GM13977 (cell line): ENCODE measurements at places on chromosomes 7 and 10.
A peak's percentile ranks its signal among the peaks of the same experiment; 100 is the strongest.

- DNase-seq: no peak
Measured at GRCh38 chr7:29424295-29424983, 139.2 kb upstream of the PRR15 start.

DNA sequence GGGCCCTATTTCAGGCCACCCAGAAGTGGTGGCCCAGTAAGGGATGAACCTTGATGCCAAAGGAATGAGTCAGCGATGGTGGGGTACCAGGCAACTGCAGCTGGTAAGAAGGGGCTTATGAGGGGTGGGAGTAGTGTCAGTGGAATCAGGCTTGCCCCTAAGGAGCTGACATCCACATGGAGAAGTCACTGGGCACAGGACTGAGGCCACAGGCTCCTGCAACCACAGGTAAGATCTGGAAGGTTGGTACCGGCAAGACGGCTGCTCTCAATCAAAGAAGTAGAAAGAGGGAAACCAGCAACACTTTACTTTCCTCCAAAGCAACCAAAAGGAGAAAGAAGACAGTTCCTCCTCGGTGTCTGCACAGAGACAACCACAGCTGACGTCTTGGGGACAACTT is 2.5 kb downstream of the GCK start:
- no peak for DNase-seq

- no peak for DNase-seq
Measured at GRCh38 chr7:81956520-81956919, 186.7 kb upstream of the HGF start.

GRCh38 chr10:124262234-124262865 is 156.4 kb downstream of the OAT start:
- no peak for DNase-seq

DNA sequence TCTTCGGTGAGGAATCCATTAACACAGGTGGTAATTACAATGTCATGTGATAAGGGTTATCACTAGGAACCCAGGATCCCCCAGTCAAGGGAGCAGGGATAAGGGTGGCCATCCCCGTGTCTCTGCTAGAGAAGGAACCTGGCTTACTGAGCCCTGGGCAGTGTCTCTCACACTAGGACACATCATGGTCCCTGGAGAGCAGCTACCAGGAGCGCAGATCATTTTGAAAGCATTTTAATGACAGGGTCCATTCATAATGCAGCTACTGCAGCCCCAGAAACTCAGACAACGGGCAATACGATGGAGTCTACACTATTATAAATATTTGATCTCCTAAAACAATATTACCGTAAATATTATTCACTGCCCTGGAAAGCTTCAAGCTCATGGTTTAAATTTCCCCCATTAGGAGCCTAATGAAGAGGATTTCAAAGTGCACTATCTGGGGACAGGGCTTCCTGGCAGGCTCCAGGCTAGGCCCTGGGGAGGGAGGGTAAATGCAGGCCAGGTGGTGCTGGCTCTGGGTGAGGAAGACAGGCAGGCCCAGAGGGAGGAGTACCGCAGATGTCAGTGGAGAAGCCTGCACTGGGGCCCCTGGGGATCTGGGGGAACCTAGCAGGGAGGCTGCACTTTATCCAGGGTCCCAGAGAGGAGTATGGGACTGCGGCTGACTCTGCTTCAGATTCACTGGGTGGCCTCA is 52.6 kb upstream of the LOXL4 start:
- no peak for DNase-seq

- DNase-seq: no peak
Measured at GRCh38 chr7:136870866-136871487, 2.5 kb downstream of the CHRM2 start.

GRCh38 chr7:102874966-102875365 is 37.8 kb upstream of the LRRC17 start:
- no peak for DNase-seq

- DNase-seq: no peak
Measured at GRCh38 chr7:150963707-150964559, 14.2 kb downstream of the KCNH2 start.

DNA sequence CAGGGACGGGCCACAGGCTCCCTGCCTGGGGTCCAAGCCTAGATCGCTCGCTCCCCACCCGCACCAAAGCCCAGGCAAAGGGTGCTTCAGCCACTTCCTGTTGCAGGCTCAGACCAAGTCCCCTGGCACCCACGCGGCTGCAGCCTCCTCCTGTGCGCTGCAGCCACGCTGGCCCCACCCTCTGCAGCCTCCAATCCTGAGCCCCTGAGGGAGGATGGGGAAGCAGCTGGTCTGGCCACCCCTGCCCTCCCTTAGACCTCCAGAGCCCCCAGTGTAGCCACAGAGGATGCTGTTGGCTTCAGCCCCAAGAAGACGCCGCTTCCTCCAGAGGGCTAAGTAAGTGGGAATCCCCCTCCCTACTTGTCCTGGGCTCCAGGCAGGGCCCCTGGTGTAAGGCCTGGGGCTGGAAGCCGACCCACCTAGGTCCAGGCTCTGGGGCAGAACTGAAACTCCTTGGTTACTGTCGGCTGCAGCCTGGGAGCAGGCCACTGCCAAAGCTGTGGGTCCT is 9.4 kb downstream of the LIMK1 start:
- DNase-seq: peak; percentile 85

DNA sequence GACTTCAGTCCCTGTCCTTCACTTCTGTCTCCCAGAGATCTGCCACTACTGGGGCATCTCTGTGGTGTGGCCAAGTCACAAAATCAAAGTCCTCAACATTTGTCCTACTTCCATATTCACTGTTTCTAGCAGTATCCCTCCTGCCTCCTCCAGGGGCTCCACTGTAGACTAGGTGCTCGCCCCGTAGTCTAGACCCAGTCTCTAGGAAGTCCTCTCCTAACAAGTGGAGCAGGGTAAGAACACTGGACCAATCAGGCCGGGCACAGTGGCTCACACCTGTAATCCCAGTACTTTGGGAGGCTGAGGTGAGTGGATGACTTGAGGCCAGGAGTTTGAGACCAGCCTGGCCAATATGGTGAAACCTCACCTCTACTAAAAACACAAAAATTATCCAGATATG is 57.4 kb downstream of the SKIDA1 start:
- no peak for DNase-seq

DNA sequence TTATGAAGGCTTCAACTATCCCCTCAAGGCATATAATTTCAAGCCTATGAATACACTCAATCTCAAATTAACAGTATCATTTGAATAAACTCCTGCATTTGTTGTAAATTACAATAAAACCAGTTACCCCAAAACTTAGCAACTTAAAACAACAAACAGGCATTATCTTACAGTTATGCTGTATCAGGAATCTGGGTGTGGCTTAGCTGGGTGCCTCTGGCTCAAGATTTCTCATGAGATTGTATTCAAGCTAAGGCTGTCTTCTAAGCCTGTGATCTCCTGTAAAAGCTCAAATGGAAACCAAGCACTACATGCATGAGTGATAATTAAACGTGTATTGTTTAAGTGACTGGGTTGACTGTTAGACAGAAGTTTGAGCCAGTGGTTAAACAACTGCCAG is 341.0 kb upstream of the PHF14 start:
- DNase-seq: no peak

DNA sequence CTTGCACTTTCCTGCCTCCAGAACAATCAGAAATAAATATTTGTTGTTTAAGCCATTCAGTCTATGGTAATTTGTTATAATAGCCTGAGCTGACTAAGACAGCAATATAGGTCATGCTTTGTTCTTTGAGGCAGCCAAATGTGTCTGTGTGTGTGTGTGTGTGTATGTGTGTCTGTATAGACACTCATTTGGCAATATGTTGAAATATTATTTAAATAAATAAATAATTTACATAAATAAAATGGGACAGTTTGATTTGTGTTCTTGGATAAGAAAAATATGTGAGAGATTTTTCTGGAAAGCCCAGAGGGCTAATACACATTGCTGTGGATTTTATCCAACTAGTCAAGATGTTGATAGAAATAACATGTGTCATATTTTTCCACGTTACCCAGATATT is 140.2 kb downstream of the PTN start:
- DNase-seq: no peak

DNA sequence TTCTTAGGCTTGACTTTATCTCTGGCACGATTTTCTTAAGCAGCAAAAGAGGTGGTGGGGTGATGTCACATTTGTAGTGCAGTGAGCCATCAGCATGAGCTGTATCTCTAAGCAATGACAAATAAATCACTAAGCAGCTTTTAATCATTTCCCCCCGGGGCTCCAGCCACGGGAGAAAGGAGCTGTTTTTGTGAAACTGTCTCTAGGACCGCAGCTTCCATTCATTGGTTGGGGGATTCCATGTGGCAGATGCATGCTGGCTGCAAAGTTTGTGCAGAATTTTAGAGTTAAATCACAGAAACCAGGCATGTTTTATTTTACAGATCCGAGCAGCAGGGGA is 464 bp downstream of the KIAA1217 start:
- peak; percentile 54 for DNase-seq

GRCh38 chr10:129171812-129172211 is 295.2 kb upstream of the MGMT start:
- DNase-seq: no peak

- DNase-seq: no peak
Measured at GRCh38 chr10:76357726-76358415, 926.4 kb downstream of the LRMDA start.

GRCh38 chr10:16950656-16951601 is 133.7 kb upstream of the RSU1 start:
- DNase-seq: no peak

DNA sequence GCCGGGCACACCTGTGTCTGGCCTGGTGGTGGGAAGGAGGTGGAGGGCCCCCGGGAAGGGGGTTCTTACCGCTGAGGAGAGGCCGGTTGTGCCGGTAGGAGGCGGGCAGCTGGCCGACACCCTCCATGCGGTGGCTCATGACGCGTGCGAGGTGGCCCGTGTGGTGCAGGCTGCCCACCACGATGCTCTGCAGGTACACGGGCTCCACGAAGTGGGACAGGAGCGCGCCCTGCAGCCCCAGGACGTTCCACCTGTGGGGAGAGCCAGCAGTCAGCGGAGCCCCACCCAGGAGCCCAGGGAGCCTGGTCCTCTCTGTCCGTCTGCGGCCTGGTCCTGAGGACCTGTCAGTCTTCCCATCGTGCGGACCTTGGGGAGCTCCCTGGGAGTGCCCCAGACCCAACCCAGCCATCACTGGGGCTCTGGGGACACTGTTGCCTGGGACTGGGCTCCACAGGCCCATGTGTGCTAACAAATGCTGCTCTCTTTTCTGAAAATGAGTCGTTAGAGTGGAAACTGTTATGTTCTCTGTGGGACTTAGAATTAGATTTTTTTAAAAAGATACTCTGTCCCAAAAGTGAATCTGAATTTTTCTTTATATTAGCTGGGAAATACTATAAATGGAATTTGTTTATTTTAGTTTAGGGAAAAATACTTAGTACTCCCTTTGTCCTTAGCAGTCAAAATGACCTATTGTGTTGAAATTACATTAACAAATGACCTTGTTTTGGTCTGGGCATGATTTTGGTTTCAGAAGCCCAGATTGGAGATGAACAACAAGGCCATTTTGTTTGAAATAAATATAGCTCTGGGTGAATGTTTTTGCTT is 143.9 kb downstream of the WDR37 start:
- DNase-seq: no peak

DNA sequence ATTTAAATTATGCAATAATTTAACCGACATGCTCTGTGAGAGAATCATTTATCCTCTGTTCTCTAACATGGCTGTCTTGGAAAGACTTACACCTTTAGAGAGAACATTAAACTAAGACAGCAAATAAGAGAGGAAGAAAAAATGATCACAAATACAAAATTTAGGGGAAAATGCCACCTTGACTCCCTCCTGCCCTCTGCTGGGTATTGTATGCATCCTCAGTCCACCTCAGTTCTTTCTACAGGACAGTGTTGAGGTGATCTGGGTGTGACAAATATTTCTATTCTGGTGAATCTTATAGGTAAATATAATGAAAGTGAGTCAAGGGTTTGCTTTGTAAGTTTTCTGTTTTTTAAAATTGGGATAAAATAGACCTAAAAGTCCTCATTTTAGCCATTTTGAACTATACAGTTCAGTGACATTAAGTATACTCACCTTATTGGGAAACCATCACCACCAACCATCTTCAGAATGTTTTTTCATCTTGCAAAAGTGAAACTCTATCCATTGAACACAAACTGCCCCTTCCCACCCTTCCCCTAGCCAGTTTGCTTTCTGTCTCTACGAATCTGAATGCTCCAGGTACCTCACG is 61.5 kb upstream of the ELMO1 start:
- DNase-seq: peak; percentile 34

- DNase-seq: no peak
Measured at GRCh38 chr10:5758927-5759326, 54.3 kb downstream of the GDI2 start.

- peak; percentile 14 for DNase-seq
Measured at GRCh38 chr10:23525406-23525805, 86.5 kb downstream of the OTUD1 start.

DNA sequence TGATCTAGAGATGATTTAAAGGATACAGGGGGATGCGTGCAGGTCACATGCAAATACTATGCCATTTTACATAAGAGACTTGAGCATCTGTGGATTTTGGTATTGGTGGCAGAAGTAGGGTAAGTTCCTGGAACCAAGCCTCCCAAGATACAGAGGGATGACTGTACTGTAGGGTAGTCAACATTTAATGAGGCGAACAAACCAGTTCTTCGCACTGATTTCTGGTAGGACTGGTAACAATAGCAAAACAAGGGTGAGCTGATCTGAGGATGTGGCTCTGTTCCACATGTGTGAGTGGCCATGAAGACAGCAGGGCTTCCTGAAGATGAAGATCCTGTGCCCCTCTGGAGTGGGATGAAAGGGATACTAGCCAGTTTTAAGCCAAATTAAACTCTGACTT is 36.3 kb downstream of the MKX start:
- no peak for DNase-seq

GRCh38 chr10:131638049-131638879 is 262.5 kb upstream of the PPP2R2D start:
- DNase-seq: no peak

DNA sequence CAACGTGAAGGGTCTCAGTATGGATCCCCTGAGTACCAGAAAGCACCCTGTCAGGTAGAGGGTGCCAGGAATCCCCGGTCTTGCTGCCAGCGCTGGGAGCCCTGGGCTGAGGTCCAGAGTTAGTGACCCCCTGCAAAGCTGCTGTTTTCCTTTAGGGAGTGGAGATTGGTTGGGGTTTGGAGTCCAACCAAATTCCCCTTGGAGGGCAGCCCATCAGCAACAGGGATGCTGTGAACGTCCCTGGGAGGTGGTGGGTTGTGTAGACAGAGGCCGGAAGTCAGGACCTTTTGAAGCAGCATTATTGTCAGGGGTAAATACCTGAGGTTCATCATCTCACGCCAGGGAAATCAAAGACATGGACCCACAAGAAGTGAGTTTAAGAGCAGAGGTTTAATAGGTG is 104.2 kb downstream of the COL26A1 start:
- DNase-seq: no peak

GRCh38 chr10:42111076-42111475 is 527.3 kb downstream of the ZNF33B start:
- DNase-seq: no peak

DNA sequence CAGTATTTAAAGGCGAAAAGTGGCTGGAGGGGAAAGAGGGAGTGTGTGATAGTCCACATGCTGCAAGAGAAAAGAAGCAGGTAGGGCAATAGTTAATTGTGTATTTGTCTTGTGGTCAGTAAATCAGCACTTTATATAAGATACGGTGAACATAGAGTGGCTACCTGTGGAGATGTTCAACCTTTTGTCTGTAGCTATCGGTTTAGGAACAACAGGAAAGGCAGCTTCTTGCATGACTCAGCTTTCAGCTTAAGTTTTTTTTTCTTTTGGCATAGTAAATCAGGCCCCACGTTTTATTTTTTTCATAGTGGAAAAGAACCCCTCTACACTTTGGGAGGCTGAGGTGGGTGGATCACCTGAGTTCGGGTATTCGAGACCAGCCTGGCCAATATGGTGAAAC is 14.2 kb upstream of the MTPN start:
- DNase-seq: no peak
